ENCODE measurements at places on chromosomes 4 and X. TPM values are rescaled to one million over a fixed set of nuclear protein-coding genes. Genes with fewer than 3 reads are reported as not detected.

Gene KLHL13
- 0.26 TPM for total RNA-seq

Gene GNL3L
- 24.5 TPM for total RNA-seq

Gene TAF7L
- 0.08 TPM for total RNA-seq

Gene FIP1L1
- total RNA-seq: 28.0 TPM

Gene WWC2
- 15.7 TPM for total RNA-seq

Gene RAB40A
- 0.10 TPM for total RNA-seq

Gene ADGRA3
- total RNA-seq: 16.2 TPM

Gene TCEAL2
- total RNA-seq: not detected

Gene GAGE2A
- not detected for total RNA-seq

Gene RIPPLY1
- total RNA-seq: 0.11 TPM

Gene TMPRSS11D
- not detected for total RNA-seq

Gene TECRL
- total RNA-seq: not detected

Gene LONRF3
- total RNA-seq: 2.8 TPM

Gene TMPRSS11F
- total RNA-seq: not detected

Gene ZNF182
- total RNA-seq: 3.4 TPM

Gene CENPVL3
- 0.08 TPM for total RNA-seq

Gene NWD2
- total RNA-seq: not detected
